ENCODE measurements at places on chromosomes 4 and X.

- no peak for DNase-seq
Measured at GRCh38 chr4:41160012-41160789, 54.1 kb downstream of the APBB2 start.

- DNase-seq = no peak
Measured at GRCh38 chr4:153206534-153206933, 2.3 kb downstream of the TRIM2 start.

DNA sequence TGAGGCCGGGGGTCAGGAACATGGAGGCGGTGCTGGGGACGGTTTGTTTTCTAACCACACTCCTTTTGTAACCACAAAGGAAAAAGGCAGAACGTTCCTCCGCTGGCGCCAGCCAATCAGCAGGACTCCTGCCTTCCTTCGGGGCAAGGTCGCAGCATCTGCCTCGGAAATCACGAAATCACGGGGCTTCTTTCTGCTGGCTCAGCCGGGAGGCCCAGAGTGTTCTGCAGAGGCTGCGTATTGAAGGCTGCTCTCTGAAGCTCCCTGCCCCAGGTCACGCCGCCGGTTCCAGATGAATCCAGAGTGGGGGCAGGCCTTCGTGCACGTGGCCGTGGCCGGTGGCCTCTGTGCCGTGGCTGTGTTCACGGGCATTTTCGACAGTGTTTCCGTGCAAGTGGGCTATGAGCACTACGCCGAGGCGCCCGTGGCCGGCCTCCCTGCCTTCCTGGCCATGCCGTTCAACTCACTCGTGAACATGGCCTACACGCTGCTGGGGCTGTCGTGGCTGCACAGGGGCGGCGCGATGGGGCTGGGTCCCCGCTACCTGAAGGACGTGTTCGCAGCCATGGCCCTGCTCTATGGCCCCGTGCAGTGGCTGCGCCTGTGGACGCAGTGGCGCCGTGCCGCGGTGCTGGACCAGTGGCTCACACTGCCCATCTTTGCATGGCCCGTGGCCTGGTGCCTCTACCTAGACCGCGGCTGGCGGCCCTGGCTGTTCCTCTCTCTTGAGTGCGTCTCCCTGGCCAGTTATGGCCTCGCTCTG is 9.4 kb downstream of the TMEM187 start:
- DNase-seq = no peak

GRCh38 chrX:27078371-27078770 is 384.8 kb downstream of the PPP4R3C start:
- no peak for DNase-seq

- no peak for DNase-seq
Measured at GRCh38 chrX:105975382-105975781, 63.1 kb downstream of the SERPINA7 start.

GRCh38 chr4:24768006-24768405 is 27.4 kb upstream of the SOD3 start:
- DNase-seq = no peak

GRCh38 chrX:130485870-130486269 is 84.1 kb downstream of the RBMX2 start:
- DNase-seq = no peak

GRCh38 chrX:119495734-119496726 is 27.8 kb downstream of the SLC25A5 start:
- DNase-seq = no peak

DNA sequence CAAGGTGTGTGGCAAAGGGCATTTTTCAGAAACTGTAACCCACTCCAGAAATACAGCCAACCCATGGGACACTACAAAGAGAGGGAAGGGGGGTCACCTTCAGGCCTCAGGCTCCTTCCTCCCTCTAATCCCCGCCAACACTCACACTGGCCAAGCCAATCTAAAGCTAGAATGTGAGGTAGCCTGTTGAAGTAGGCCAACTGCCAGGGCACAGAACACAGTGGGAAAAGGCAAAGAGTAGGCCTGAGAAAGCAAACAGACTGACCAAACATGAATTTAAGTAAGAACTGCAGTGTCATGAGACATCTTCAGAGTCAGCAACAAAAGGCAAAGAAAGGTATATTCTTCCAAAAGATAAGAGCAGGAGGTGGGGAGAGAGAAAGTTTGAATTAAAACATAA is 289.0 kb downstream of the HNRNPD start:
- no peak for DNase-seq

- no peak for DNase-seq
Measured at GRCh38 chr4:41202820-41203568, 11.3 kb downstream of the APBB2 start.

DNA sequence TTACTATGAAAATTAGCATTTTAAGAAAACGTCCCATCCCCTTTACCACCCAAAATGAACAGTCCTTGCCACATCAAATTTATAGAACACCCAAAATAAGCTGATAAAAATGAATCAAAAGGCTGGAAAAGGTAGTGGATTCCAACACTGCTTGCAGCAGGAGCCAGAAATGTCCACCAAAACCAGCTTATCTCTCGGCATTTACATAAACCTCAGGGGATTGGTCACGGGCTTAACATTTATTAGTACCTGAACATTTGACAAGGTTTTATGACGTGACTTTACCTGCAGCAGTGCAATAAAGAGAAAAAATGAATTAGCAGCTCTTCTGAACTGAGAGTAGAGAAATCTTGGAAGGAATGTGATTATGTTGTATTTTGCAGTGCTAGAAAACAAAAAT is 31.6 kb downstream of the ATP8A1 start:
- no peak for DNase-seq

DNA sequence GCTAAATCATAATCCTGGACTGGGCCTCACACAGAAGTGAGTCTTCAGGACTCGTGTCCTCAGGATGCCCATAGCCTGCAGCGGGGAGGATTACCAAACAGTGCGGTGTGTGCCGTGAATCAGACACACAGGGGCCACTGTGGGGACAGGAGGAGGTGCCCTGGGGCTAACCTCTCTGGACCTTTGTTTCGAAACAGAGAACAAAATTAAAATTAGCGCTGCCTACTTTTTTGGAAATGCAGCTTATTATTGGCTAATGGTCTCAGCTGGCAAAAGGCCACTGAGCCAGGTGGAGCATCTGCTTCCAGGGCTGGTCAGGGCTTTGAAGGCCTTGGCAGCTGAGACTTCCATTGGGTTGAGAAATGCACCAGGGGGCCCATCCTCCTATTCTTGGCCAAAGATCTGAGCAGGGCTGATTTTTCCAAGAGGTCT is 236.2 kb downstream of the EVC2 start:
- DNase-seq = peak; percentile 75

DNA sequence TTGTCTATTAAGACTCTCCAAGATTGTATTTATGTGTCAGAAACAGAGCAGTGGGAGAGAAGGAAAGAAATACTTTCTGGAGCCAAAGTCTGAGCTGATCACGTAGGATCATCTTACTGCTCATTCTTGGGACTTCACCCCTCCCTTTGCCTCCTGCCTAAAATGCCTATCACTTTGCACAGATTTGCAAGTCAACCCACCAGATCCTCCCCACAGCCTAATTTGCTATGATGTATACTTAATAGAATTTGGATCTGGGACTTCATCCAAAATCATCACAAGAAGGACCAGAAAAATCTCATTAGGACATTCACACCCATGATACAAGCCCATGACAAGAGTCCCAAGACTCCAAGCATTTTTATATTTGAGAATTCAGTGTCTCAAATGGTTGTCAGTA is 290.2 kb downstream of the FBXW7 start:
- no peak for DNase-seq

DNA sequence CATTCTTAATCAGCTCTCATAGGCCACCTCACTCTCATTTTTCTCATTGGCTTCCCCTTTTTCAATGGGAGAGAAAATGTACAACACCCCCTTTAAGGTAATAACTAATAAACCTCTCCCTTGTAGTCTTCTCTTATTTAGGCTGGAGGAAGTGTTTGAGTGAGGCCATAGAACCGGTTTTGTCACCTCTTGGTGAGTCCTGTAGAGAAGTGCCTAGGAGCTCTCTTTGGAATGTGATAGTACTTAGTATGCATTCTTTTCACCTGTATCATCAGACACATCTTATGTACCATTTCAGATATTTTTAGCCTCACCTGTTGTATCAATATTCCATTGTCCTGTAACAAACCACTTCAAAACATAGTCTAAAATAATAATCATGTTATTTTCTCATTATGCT is 3.5 kb upstream of the TAB3 start:
- DNase-seq = no peak

GRCh38 chr4:13430834-13431568 is 53.1 kb downstream of the RAB28 start:
- no peak for DNase-seq

DNA sequence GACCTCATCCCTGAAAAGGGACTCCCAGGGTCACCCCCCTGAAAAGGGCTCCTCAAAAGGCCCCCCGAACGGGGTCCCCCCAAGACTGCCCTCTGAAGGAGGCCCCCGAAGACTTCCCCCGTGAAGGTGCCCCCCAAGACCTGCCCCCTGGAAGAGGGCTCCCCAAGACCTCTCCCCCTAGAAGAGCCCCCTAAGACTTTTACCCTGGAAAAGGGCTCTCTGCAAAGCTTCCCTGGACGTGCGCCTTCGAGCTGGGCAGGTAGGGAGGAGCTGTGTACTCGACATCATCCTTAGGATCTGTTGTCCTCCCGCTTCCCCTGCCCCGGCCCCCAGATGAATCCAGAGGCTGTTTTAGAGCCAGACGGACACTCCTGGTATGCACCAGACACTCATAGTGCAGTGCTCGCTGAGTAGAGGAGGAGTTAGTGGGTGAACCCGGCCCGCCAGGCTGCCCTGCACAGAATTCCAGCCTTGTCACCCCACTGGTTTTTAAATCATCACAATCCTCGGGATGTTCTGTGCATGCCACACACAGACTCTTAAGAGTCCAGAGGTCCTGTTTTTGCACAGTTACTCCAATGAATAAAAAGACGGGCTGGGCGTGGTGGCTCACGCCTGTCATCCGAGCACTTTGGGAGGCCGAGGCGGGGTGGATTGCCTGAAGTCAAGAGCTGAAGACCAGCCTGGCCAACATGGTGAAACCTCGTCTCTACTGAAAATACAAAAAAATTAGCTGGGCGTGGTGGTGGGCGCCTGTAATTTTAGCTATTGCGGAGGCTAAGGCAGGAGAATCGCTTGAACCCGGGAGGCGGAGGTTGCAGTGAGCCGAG is 5.7 kb upstream of the SLC25A6 start:
- peak; percentile 26 for DNase-seq

DNA sequence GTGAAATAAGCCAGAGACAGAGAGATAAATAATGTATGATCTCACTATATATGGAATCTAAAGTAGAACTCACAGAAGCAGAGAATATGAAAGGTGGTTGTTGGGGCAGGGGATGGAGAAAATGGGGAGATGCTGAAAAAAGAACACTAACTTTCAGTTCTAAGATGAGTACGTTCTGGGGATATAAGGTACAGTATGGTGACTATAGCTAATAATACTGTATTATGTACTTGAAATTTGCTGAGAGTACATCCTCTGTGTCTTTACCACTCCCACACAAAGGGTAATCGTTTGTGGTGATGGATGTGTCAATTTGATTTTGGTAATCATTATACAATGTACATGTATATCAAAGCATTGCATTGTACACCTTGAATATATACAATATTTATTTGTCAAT is 6.6 kb downstream of the FBXL5 start:
- no peak for DNase-seq

DNA sequence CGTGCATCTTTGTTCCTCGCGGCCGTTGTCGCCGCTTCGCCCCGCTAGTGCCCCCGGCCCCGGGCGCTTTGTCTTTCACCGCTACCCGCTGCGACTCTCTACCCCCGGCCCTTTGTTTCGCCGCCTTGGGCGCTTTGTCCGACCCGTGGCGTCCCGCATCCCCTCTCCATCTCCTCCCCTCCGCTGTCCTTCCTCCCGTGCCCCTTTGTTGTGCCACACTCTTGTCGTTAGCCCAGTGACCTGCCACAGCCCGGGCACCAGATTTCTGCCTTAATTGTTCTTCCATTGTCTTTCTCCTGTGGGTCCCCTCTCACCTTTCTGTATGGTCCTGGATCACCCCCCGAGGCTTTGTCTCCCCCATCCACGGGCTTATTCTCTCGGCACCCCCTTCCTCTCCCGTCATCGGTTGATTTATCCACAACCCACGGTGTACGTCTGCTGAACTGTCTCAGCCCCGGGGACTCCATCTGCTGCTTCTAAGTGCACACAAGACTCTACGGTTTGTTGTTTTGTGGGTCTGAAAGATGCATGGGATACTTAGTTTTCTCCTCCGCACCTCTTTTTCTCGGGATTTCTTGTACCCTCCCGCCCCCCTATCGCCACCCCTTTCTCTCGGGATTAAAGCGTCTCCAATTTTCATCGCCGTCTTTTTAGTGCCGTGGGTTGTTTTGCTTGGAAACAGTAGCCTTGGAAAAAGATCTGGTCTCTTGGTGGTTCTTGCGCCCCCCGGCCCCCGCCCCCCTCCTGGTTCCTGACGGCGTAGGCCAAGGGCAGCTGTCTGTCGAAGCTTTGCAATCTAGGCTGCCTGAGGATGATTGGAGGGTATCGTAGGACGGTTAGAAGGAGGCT is 783 bp downstream of the RBPJ start:
- no peak for DNase-seq

GRCh38 chr4:1094336-1094690 is 19.1 kb downstream of the RNF212 start:
- no peak for DNase-seq

- no peak for DNase-seq
Measured at GRCh38 chrX:47579537-47579936, 2.7 kb upstream of the TIMP1 start.

DNA sequence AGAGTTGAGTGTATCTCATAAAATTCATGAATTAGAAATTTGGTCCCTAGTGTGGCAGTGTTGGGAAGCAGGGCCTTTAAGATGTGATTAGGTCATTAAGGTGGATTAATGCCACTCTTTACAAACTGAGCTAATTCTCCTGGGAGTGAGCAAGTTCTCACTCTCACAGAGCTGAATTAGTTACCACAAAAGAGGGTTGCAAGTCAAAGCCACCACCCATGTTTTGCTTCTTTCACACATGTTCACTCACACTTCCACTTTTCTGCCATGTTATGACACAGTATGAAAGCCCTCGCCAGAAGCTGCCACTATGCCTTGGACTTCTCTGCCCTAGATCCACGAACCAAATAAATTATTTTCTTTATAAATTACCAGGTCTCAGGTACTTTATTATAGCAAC is 332.1 kb downstream of the ARAP2 start:
- DNase-seq = no peak

DNA sequence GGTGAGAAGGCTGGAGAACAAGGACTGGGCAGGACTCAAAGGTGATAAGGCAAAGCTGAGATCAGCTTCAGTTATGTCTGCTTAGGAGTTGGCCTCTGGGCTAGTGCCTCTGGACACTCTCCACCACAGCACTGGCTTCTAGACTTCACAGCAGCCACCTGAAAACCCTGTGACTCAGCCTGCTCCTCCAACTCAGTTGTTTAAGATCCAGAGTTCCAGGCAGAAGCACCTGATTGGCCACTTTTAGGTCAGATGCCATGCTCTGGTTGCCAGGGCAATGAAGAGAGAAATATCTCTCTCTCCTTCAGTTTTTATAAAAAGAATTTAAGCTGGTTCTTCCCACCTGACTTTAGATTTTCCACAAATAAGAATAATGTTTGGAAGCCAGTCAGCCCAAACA is 47.9 kb upstream of the BLTP1 start:
- DNase-seq = no peak

- DNase-seq = peak; percentile 37
Measured at GRCh38 chrX:121231566-121232358, 184.4 kb downstream of the GLUD2 start.

- no peak for DNase-seq
Measured at GRCh38 chr4:95466791-95467190, 82.0 kb downstream of the UNC5C start.

GRCh38 chr4:47562297-47562696 is 77.2 kb downstream of the ATP10D start:
- DNase-seq = no peak

GRCh38 chr4:119872371-119873016 is 194.2 kb downstream of the MAD2L1 start:
- DNase-seq = no peak

Measured in dorsolateral prefrontal cortex (tissue), 122 donors.